ENCODE measurements at places on chromosomes 5 and 9.

DNA sequence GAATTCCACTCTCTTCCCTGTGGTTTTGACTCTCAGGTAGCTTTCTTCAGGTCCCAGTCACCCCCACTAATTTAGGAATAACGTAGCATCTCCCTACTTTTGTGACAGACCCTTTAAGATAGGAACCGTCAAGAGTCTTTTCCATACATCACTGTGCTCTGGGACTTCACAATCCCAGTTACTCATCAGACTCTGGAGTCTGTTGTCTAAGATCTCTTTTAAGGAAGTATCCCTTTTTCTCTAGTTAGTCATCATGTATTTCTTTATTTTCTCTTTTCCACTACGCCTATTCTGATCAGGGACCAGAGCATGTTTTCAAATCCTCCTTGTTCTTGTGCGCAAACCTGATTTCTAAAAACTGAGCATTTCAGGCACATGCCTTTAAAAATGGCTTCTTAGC, 143.0 kb downstream of the GOLPH3 start:
- no peak for DNase-seq

DNA sequence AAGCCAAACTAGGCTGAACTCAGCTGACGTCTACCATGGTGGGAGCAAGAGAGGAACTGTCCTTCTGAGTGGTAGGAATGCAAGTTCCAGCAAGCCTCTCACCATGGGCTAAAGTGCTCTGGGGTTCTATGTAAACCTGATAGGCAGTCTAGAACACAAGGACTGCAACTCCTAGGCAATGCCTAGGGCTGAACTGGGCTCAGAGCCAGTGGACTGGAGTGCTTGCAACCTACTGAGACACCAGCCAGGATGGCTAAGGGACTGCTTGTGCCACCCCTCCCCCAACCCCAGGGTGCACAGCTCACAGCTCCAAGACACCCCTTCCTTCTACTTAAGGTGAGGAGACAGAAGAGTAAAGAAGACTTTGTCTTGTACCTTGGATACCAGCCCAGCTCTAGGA, 12.1 kb upstream of the RCL1 start:
- DNase-seq, result no peak

GRCh38 chr5:11319836-11320580, 559.0 kb upstream of the DAP start:
- no peak for DNase-seq

GRCh38 chr5:56202483-56202882, 30.6 kb downstream of the ANKRD55 start:
- DNase-seq, result no peak

DNA sequence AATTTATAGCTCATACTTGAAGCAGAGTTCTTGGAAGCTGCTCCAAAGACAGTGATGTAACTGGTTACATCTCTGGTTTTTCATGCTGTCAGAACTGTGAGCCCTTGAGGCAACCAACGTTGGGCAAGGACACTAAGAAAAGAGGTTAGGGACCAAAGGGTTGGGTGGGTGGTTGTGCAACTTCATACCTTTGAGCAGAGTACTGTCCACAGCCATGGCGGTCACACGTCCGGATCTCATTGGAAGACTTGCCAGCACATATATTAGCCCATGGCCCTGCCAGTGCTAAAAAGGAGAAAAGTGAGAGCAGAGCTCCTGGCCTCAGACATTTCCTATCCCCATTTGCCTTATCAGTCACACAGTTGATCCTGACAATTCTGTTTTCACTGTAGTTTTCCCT, 2.1 kb downstream of the LECT2 start:
- no peak for DNase-seq

DNA sequence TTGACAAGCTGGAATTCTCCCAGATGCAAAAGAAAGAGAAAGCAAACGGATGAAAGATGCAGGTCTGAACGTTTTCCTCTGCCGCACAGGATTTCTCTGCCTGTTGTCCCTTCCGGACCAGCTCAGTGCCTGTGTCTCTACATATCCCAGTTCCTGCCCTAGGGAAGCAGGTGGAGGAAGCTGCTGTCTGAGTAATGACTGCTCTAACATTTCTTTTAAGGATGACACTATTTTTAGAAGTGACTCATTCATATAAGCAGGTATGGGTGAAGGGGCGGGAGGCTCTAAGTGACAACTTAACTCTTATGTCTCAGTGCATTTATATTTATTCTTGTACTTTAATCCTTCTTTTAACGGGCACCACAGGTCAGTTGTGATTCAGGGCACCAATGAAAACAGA, 128.8 kb downstream of the SLC24A2 start:
- DNase-seq, result no peak

- DNase-seq, result no peak
Measured at GRCh38 chr9:130756037-130756436, 62.5 kb downstream of the EXOSC2 start.

DNA sequence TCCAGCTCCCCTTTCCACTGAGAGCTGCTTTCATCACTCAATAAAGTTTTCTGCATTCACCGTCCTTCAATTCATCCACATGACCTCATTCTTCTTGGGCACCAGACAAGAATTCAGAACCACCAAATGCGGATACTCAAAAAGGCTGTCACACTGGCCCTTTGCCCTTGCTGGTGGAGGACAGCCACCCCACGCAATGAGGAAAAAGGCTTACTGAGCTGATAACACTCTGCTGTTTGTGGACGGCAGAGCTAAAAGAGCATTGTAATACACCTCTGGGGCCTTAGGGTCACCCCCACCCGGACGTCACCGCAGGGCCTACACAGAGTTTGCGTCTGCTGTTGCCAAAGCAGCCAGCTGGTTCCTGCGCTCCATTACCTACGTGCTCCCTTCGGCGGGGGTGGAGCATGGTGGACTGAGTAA, 51.2 kb upstream of the ZNF608 start:
- no peak for DNase-seq
